ENCODE measurements at places on chromosomes 12 and 14.

DNA sequence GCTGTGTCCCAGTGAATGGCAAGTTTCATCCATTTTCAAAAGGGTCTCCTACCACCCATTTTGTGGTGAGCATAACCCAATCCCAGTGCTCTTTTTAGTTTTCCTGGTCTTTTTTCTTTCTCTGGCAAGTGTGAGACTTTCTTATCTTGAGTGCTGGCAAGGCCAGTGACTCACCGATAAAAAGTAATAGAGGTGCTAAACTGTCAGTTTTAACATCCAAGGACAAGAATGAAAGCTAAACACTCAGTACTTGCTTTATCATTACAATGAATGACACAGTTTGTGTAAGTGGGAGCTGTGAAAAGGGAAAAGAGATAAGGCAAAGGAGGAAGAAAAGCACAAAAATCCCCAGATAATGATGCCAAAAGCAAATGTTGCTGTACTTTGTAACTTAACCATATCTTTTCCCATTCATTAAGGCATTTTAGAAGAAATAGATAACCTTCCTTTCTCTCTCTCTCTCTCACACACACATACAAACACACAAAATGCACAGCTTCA lies 4.9 kb upstream of the LRIG3 start:
- DNase-seq: no peak

- no peak for DNase-seq
Measured at GRCh38 chr12:89962648-89963047, 254.0 kb upstream of the ATP2B1 start.

GRCh38 chr12:3244219-3244750 lies 167.1 kb downstream of the TSPAN9 start:
- DNase-seq: no peak

DNA sequence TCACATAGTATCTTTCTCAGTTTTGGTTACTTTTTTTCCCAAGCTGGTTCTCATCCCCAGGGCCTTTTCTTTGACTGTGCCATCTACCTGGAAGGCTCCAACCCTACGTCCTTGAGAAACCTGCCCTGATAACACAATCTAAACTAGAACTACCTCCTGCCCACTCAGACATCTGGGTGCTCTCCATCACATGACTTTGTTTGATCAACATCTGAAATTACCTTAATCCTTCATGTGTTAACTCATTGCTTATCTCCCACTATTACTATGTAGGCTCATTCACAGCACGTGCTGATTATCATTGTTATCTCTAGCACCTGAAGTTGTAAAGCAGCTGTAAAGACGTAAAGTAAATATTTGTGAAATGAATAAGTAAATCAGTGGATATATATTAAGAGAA lies 784.0 kb downstream of the TMTC2 start:
- no peak for DNase-seq

GRCh38 chr12:32334371-32334777 lies 65.0 kb upstream of the FGD4 start:
- DNase-seq: no peak

- no peak for DNase-seq
Measured at GRCh38 chr12:19688532-19688931, 249.2 kb downstream of the AEBP2 start.

DNA sequence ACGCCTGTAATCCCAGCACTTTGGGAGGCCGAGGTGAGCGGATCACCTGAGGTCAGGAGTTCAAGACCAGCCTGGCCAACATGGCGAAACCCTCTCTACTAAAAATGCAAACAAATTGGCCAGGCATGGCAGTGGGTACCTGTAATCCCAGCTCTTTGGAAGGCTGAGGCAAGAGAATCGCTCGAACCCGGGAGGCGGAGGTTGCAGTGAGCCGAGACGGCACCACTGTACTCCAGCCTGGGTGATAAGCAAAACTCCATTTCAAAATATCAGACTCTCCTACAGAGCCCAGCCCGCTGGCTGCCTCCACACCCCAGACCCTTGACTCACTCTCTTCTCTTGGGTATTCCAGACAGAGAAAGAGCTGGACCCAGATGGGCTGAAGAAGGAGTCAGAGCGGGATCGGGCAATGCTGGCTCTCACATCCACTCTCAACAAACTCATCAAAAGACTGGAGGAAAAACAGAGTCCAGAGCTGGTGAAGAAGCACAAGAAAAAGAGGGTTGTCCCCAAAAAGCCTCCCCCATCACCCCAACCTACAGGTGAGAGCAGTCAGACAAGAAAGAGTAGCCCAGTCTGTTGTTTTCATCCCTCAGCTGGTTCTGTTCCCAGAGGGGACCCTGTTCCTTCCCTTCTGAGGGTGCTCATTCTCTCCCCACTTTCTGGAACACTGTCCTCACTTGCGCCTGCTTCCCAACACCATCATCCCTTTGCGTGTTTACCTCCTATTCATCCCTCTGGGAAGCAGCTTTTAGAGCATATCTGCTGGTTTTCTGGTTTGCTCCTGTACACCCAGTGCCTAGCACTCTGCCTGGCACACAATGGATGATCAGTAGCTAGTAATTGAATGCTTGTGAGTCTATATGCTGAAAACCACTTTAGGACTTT lies 19.7 kb downstream of the AGAP2 start:
- DNase-seq: no peak

DNA sequence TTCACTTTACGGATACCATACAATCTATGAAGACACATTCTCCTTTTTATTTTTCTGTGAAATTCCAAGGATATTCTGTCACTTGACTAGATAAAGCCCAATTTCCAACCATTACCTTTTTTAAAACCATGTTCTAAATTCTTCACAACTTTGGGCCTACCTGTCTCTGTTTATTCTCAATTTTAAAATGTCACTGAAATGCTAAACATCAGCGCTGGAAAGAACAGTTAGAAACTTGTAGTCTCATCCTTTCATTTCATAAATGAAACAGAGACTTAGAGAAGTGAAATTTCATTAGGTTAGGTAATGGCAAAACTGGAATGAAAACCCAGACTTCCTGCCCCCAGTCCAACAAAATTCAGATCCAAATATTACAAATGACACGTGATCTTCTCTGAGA lies 396.2 kb downstream of the CCDC91 start:
- no peak for DNase-seq

DNA sequence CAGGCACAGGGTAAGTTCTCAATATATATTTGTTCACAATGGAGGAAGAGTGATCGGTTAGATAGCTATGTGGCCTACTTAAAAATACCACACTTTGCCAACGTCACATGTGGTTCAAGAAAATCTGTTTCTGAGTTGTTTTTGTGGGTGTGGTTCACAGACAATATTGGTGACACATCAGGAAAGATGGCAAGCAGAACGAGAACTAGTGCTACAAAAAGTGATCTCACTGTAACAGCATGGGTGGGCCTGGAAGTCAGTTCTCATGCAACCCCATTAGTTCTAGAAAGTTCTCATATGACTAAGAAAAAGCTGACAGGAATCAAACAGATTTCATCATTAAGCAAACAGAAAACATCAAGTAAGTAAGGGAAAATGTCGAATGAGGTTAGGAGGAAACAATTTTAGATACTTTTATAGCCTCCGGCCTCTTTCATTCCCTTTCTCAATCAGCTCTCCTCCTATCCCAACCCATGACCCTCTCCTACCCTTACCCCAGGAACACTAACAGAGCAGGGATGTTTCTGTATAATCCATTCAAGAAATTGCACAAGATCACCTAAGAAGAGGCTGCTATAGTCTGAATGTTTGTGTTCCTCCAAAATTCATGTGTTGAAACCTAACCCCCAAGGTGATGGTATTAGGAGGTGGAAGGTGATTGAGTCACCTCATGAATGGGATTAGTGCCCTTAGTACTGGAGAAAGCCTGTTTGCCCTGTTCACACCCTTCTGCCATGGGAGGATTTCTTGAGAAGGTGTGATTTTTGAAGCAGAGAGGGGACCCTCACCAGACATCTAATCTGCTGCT lies 15.5 kb upstream of the NTN4 start:
- DNase-seq: peak; percentile 25

- DNase-seq: no peak
Measured at GRCh38 chr14:100904307-100905087, 975 bp upstream of the RTL1 start.

GRCh38 chr12:109764123-109764522 lies 50.5 kb downstream of the FAM222A start:
- DNase-seq: no peak

GRCh38 chr12:92076101-92076500 lies 69.5 kb downstream of the BTG1 start:
- DNase-seq: no peak

GRCh38 chr12:52149182-52149641 lies 42.6 kb downstream of the KRT80 start:
- no peak for DNase-seq

DNA sequence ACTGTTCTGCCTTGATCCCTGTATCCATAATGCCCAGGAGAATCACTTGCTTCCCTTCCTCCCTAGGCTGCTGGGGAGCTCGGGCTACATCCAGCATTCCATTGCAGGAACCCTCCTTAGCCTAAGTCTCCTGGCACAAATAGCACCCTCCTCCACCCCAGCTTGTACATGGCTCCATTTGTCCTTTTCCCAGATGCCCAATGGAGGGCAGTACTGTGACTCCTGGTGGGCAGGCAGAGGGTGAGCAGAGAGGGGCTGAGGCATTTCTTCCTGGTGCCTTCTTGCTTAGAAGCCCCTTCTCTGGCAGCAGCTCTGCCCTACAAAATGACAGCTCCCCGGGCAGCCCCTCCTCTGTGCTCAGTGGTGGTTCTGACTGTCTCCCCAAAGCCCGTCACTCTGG lies 86.5 kb downstream of the RBM19 start:
- no peak for DNase-seq

DNA sequence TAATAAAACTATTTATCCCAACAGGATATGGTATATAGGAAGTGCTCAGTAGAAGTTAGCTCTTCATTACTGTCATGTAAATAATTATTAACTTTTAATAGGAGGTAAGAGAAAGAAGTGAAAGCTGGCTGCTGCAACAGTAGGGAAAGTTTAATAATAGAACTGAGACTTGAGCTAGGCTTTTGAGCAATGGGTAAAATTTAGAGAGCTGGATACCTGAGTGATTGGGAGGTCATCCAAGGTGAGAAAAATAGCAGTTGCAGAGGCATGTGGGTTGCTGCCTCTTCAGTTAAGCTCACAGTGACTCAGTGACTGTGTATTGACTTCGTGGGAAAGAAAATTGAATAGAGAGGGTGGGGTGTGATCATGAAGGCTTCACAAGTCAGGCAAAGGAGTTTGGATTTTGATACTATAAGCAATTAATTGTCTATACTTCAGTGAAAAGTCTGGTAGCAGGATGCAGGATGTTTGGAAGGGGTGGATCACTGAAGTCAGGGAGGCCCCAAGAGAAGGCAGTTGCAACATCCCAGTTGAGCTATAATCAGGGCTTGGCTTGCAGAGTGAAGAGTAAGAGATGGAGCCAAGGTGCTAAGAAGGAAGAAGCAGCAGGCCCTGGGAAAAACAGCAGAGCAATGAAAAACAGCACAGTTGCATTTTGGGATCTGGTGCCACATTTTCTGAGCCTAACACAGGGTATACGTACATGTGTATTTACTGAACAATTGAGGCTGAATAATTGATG lies 172.0 kb upstream of the FRMD6 start:
- DNase-seq: no peak

All from inflammatory macrophage treated with lipopolysaccharide for 1 hour (primary cell).